ENCODE measurements at places on chromosomes 13 and 19.

DNA sequence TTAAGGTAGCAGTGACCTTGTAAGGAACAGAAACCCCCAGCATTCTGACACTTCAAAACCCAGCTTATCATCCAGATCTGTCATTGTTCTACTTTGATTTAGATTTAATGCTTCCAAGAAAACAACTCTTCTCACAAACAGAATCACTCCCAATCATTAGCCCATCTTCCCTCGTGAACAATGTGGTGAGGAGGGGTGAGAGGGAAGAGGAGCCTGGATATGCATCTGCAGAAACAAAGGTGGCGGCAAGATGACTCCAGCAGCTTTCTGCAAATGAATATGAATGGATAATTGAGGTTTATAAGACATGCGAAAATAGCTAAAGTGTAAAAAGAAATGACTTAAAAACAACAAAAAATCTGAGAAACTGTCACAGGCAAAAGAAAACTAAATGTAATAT, 859.9 kb upstream of the SLC10A2 start:
- no peak for DNase-seq

GRCh38 chr13:112943309-112944125, 25.5 kb upstream of the MCF2L start:
- DNase-seq, result peak; percentile 45

GRCh38 chr19:33177417-33177979, 16.6 kb upstream of the LRP3 start:
- DNase-seq, result no peak

DNA sequence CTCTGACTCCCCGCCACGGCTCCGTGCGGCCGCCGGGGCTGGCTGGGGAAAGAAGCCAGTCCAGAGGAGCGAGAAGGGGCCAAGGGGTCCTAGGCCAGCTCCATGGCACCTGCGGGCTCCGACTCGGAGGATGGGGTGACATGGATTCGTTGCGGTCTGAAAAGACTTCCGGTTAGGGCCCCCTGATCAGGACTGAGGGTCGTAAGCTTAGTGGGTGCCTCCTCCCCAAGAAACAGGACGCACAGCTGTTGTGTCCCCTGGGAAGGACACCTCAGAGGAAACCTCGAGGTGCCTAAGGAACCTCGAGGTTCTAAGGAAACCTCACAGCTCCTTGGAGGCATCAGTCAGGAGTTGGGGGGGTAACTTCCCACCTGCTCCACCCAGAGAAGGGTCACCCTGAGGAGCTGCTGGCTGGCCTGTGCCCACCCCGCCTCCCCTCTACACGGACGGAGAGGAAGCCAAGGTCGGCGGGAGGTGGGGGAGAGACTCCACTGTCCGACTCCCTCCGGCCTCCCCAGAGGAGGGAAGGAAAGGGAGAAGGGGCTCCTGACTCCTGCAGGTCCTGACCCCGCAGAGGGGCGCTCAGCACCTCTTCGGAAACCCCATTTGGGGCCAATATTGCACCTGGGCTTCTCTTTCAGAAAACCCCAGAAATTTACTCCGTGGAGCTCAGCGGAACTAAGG, 855 bp downstream of the ATP12A start:
- no peak for DNase-seq

DNA sequence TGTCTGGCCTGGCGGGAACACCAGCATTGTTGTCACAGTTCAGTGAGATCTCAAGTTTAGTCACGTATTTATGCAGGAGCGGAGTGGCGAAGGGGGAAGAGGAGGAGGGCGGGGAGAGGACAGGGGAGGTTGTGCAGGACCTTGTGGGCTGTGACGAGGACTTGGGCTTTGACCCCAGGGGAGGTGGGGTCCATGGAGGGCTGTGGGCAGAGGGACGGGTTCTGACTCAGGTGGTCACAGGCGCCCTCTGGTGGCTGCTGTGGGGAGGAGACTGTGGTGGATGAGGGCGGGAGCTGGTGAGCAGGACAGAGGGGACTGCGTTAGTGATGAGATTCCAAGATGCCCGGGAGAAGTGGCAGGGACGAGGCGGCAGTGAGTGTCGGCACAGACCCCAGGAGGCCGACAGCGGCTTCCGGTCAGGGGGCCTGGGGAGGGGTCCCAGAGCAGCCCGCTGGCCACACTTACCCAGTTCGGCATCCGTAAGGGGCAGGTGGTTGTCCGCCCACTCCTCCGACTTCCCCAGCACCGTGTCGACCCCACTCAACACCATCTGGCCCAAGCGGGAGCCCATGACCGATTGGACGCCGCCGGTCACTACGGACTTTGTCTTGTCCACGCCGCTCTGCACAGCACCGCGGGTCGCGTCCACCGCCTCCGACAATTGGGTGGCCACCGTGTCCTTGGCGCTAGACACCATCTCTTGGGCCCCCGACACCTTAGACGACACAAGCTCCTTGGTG, 15.7 kb downstream of the PLIN3 start:
- peak; percentile 78 for DNase-seq

Data from Daoy (cell line).